ENCODE measurements at places on chromosomes 5 and 9.

- no peak overlapping the region for H3K27ac ChIP-seq
- no peak for DNase-seq
- no peaks in the 10 kb centered on the region for H3K4me1 ChIP-seq
- no peak overlapping the region for H3K4me3 ChIP-seq
Observed at GRCh38 chr5:39761199-39761950, 336.6 kb upstream of the DAB2 start.

- peaks cover 50% of the 10 kb centered on the region for H3K36me3 ChIP-seq
- DNase-seq = no peak
- no peaks in the 10 kb centered on the region for H3K27me3 ChIP-seq
Observed at GRCh38 chr5:16602182-16602581, 14.6 kb downstream of the RETREG1 start.

GRCh38 chr5:137609127-137609526, 110.0 kb upstream of the SPOCK1 start:
- no peak for DNase-seq
- H3K4me1 ChIP-seq = peaks cover 12% of the 10 kb centered on the region
- peaks cover 18% of the 10 kb centered on the region for H3K27me3 ChIP-seq
- no peak overlapping the region for H3K27ac ChIP-seq
- H3K4me3 ChIP-seq = no peak overlapping the region

DNA sequence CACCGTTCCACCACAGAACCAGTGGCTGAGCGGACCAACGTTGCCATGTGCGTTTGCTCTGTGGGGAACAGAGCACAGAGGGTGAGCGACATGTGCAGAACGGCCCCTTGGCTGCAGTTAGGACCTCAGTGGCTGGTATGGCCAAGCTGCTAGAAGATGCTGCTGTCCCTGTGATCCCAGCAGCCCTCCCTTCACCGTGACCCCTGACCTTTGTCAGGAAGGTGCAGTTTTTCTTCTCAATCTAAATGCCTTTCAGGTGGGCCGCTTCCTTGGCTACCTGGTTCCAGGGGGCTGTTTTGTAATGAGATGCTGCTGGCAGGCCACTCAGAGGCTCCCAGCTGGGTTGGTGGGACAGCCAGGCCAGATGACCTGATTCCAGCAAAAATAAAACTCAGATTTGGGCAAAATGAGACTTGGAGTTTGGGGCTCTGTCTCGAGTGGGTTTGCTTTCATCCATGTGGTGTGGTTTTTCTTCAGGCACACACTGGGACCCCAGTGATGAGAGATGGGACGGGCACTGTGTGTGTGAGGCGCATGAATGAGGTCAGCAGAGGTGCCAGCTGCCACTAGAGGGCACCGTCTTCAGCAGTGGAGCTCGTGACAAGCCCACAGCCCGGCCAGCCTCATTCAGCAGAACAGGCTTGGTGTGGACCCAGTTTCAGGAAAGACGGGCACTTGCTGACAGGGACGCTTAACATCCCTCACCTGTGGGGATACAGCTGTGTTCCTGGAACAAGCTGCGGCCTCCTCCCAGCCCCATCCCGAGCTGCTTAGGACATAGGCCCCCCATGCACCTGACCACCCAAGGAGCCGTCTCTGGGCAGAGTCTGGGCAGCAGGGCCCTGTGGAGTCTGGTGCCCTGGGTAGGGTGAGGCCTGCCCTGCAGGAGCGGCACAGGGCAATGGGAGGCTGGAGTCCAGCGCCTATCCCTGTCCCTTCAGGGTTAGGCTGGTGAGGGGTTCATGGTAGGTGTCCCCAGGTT, 4.1 kb downstream of the MRPS2 start:
- no peak overlapping the region for H3K27ac ChIP-seq
- no peak overlapping the region for H3K4me3 ChIP-seq
- peak; percentile 79 for DNase-seq
- H3K27me3 ChIP-seq = no peaks in the 10 kb centered on the region

- H3K4me3 ChIP-seq = no peak overlapping the region
- H3K27me3 ChIP-seq = no peaks in the 10 kb centered on the region
- no peaks in the 10 kb centered on the region for H3K36me3 ChIP-seq
- no peak overlapping the region for H3K27ac ChIP-seq
- H3K4me1 ChIP-seq = no peaks in the 10 kb centered on the region
- no peak for DNase-seq
Observed at GRCh38 chr9:16743375-16743774, 127.1 kb downstream of the BNC2 start.

- peaks cover 2% of the 10 kb centered on the region for H3K27me3 ChIP-seq
- no peak for DNase-seq
- no peaks in the 10 kb centered on the region for H3K36me3 ChIP-seq
- no peaks in the 10 kb centered on the region for H3K4me1 ChIP-seq
Observed at GRCh38 chr5:163366757-163367156, 70.6 kb upstream of the CCNG1 start.

DNA sequence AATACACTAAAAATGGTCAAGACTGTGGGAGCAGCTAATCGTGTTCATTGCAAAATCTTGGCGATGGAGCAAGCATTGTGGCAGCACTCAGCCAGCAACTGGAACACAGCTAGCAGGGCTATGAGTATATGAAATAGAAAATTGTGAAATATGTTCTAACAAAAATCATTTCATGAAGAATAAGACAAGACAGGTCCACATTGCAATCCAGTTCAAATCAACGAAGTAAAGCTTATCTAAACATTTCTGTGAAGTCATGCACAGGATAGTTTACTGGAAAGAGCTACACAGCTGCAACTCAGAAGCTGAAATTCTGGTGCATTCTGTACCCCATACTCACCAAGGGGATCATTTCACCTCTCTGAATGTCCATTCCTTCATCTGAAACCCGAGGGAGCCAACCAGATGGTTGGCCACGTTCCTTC, 5.3 kb upstream of the NFIL3 start:
- peaks cover 3% of the 10 kb centered on the region for H3K36me3 ChIP-seq
- no peak for DNase-seq
- H3K27ac ChIP-seq = no peak overlapping the region
- peaks cover 40% of the 10 kb centered on the region for H3K4me1 ChIP-seq
- peaks cover 7% of the 10 kb centered on the region for H3K27me3 ChIP-seq
- no peak overlapping the region for H3K4me3 ChIP-seq
